GM23248 (cell line): ENCODE measurements at places on chromosomes 16 and 17.

DNA sequence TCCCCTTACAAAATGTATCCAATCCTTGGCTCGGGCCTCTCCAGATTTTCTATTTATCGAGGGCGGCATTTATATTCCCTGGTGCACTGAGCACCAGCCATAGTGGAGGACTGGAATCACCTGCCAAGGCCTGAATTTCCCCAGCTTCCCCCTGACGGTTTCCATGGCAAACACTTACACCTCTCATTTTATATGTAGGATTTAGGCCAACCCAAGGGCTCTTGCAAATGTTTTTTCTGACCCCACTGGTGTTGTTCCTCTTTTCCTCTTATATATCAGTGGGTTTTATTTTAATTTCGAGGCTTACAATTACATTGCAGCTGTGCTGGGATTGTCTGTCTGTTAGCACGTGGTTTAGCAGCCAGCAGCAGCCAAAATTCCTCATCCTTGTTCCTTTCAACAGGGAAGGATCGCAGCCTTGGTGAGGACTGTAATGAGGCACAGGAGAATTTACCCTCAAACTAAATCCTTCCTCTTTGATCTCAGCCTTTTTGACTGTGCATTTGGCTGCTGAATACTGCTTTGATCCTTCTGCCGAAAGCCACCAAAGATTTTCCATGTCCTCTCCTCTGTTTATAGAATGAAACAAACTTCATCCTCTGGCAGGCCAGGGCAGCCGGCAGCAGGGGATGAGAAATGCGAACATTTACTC is 26.5 kb upstream of the CES5A start:
- DNase-seq = no peak

GRCh38 chr17:15422392-15422965 is 44.9 kb downstream of the CDRT4 start:
- no peak for DNase-seq

GRCh38 chr16:78762222-78762621 is 662.8 kb downstream of the WWOX start:
- no peak for DNase-seq

GRCh38 chr17:11899537-11899942 is 97.7 kb downstream of the ZNF18 start:
- DNase-seq = no peak
